ENCODE measurements at places on chromosomes 7 and 10.

- DNase-seq, result no peak
These were observed 271.1 kb downstream of the PLXDC2 start for GRCh38 chr10:20087353-20087752.

- DNase-seq, result no peak
These were observed 73.8 kb downstream of the RBM20 start for GRCh38 chr10:110717781-110718589.

DNA sequence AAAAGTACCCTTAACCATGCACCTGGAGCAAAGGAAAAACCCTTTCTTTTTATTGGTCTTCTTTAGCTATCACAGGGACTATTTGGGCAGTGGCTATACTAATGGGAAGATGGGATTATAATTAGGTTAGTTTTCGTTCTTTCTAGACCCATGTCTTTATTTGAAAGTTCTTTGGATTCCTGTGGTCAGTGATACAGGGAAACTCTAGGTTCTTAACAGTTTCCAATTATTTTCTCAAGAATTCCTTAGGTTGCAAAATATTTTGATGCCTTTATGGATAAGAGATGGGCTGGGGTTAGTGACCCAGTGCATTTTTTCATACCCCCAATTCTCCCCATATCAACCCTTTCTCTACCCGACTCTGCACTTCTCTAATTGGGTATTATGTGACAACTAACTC is 49.0 kb downstream of the ADD3 start:
- DNase-seq, result peak; percentile 81

DNA sequence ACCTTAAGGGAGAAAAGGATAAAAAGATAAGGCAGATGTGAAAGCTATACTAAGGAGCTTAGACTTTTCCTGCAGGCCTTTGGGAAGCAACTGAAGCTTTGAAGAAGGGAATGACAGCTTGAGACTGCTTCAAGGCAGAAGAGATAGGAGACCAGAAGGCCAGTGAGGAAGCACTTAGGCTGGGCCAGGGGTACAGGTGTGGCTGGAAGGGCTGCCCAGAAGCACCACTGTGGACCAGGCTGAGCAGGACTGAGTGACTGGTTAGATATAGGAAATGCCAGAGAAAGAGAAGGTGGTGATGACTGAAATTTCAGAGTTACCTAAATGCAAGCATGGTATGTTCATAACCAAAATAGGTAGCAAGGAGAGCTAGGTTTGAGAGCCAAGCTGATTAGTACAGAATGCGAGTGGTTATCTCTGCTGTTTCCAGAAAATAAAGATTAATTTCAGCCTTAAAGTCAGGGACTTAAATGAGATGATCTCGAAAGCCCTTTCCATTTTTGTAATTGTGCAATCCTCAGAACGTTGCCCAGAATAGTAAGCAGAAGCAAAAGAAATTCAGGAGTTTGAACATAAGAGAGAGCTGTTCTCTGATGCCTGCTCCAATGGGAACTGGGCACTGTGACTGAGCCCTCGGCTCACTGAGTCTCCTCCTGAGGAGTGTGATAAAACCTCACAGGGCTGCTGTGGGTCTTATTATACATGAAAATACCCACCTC is 54.9 kb downstream of the MET start:
- DNase-seq, result no peak

GRCh38 chr10:120456626-120457430 is at the start of gene PLPP4:
Gene PLPP4, plus strand, starts transcription at chr10:120457227. Its CDS starts 79 bp downstream, at chr10:120457306.
- peak; percentile 58 for DNase-seq

- DNase-seq, result no peak
These were observed 715.1 kb downstream of the TYW1 start for GRCh38 chr7:67711706-67712105.

GRCh38 chr7:139594911-139595476 is 71.5 kb downstream of the CLEC2L start:
- DNase-seq, result peak; percentile 61

- DNase-seq, result no peak
These were observed 20.5 kb upstream of the ASB15 start for GRCh38 chr7:123581162-123581459.

GRCh38 chr7:111108496-111108895 is 17.6 kb downstream of the LRRN3 start:
- peak; percentile 24 for DNase-seq

DNA sequence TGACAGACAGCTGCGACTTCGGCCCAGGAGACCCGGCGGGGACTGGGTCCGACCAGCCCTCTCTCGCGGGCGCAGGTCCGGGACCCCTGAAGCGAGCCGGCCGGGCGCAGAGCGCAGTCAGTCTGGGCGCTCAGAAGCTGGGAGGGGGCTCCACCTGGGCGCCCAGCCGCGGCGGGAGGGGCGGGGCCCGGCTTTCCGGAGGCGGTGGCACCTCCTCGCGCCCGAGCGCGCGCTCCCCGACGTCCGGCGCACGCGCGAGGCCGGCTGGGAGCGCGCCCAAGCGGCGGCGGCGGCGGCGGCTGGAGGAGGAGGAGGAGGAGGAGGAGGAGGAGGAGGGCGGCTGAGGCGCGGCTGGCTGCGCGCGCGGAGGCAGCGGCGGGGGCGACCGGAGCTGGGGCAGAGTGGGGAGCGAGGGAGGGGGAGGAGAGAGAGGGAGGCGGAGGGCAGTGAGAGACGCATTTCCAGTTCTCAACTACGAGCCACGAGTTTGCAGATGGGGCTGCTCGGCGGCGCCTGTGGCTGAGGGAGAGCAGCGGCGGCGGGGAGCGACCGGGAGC is at the start of gene PALS2:
Gene PALS2, plus strand, starts transcription at position 456 of the 557 bp plus-strand sequence. CDS start 50,216 bp downstream, outside the sequence.
- DNase-seq, result peak; percentile 77

GRCh38 chr7:41762641-41763040 is 59.8 kb upstream of the INHBA start:
- no peak for DNase-seq

DNA sequence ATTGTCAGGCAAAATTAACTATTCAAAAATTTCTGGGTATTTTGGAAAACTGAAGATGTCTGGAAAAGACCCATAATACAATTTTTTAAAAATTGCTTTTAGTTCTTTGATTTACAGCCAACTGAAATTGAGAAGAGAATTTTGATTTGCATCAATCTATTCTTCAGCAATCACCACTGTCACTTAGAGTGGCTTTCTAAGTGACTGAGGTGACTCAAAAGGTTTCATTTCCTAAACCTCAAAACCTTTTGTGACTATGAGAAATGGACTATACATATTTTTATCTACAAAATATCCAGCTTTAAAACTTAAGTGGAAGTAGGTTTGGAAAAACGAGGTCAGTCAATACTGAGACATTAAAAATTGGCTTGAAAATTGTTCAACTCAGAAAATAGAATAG is 60.0 kb downstream of the ENO4 start:
- no peak for DNase-seq

GRCh38 chr7:100799037-100799896 is 28.1 kb downstream of the EPHB4 start:
- DNase-seq, result peak; percentile 63

DNA sequence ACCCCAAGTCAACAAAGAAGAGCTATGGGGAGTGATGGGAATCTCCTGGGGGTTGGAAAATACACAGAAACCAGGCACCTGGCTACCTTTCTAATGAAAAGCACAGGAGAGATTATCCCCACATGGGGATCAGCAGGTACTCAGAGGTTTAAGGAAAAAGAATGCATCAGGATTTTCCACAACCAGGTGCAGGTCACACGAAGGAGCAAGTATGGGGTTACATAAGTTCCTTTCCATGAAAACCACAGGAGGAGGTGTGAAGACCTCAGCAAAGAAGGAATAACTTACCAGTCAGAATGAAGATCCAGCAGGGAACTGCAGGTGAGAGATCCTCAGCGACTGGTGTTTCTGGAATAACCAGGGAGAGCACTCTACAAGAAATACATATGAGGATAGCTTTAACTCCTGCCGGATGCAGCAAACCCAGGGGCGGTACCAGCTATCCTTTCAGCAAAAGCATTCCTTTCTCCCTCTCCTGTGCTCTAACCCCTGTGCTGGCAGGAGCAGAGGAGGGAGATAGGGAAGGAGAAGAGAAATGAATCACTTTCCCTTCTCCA is 116.7 kb upstream of the TMEM106B start:
- peak; percentile 2 for DNase-seq

DNA sequence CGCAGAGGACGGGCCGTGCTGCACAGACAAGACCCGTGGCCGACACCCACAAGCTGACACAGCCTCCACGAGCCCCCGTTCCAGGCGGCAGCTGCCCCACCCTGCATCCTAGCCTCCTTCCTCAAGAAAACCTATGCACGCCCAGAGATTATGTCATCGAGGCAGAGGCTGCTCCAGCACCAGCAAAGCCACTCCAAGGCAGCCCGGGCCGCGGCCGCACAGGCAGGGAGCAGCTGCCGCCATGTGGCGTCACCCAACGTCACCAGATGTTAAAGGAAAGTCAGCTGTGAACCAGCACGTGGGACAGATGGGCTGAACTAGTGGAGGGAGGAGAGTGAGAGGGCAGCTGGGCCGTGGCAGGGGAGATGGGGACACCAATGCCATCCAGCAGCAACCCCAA is 59.8 kb downstream of the STK32C start:
- peak; percentile 8 for DNase-seq

DNA sequence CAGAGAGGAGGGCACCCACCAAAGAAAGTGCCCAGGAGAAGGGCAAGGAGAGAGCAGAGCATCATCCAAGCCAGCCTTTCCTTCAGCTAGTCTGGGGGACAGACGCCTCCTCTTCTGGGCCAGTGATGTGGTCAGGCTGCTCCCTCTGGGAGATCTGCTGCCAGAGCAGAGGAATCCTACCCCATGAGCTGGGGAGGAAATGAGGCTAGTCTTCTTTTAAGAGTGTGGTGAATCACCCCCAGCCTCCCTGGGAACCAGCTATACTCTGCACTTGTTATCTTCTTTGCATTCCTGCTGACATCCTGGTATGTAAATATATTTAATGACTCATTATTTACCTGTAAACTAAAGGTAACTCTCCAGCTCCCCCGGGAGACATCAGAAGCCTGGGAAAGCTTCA is 41.6 kb upstream of the EPHB6 start:
- DNase-seq, result peak; percentile 62

GRCh38 chr7:152330827-152331226 is 105.0 kb downstream of the KMT2C start:
- no peak for DNase-seq

DNA sequence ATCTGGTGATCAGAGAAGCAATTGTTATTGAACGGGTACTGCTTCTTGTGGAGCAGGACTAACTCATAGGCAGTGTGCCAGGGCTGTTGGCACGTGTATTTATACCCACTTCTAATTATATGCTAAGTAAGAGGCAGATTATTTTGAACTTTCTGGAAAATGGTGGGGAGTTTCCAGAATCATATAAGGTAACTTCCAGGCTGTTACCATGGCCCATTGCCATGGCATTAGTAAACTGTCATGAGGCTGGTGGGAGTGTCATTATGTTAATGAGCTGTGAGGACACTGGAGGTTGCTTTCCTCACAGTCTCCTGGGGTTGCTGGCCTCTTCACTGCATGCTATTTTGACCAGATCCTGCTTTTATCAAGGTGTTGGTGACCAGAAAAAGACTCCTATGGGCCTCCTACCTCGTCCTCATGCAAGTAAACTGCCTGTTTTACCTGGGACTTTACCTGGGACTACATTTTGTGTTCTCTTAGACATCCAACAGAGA is 122.6 kb downstream of the KCND2 start:
- DNase-seq, result no peak

GRCh38 chr7:16739863-16740622 is 13.5 kb upstream of the TSPAN13 start:
- peak; percentile 97 for DNase-seq

GRCh38 chr7:26343320-26343832 is 51.7 kb downstream of the SNX10 start:
- no peak for DNase-seq

GRCh38 chr10:109957092-109957797 is 33.9 kb upstream of the XPNPEP1 start:
- no peak for DNase-seq

GRCh38 chr7:128201067-128201689 is 39.9 kb upstream of the LEP start:
- DNase-seq, result no peak

GRCh38 chr7:56124981-56125380 is 8.8 kb upstream of the NUPR2 start:
- DNase-seq, result no peak

GRCh38 chr7:44432381-44432977 is 58.0 kb downstream of the NUDCD3 start:
- DNase-seq, result no peak

DNA sequence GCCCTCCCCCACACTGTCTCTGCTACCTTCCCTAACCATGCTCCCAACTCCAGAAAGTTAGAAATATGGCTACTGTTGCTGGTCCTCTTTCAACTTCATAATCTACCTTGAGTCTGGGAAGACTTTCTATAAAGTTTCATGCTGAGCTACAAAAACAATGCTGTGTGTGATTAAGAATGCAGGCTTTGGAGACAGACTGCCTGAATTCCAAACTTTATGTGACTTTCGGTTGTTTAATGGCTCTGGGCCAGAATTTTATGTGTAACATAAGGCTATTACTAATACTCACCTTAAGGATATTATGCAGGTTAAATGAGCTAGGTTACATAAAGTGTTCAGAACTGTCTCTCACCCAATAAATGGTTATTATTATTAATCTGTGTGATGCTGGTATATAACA is 19.1 kb downstream of the BET1 start:
- DNase-seq, result peak; percentile 13

DNA sequence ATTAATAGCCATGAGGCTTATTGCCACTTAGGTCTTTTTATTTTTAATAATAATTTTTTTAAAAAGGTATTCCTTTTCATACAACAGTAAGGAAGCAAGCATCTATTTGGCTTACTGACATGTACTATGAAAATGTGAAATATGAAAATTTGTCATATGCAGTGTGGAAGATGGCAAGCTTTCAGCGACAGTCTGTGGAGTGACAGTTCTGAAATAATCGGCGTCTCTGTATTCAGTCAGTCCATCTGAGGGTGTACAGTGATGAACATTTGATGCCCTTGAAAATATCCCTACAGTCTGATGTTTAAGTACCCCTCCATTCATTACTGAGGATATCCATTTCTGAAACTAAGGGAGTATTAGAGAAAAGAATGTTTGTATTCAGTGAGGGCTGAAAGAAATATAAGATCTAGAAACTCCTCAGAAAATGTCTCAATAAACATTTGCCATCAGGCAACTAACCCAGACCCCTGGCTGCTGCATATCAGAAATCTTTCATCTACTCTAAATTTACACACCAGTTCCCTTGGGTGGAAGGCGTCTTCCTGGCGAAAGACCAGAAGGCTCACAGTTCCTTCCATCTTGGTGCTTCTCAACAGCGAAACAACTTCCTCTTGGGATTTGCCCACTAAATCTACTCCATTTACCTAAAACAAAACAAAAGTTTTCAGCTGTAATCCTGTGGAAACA is 440.6 kb downstream of the PARD3 start:
- no peak for DNase-seq

- peak; percentile 16 for DNase-seq
These were observed 80.1 kb upstream of the LRRC17 start for GRCh38 chr7:102832674-102833073.

DNA sequence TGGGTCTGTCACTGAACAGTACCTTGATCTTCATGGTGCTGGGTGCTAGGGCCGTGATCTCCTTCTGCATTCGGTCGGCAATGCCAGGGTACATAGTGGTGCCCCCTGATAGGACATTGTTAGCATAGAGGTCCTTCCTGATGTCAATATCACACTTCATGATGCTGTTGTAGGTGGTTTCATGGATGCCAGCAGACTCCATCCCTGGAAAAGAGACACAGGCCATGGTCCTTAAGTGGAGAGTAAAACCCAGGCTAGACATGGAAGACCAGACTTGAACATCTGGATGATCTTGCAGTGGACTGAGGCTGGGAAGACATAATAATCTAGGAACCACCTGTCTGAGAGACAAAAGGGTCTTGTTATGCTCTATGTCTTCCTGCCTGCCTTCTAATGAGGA is 14.5 kb downstream of the ACTA2 start:
- no peak for DNase-seq

GRCh38 chr10:79382491-79382941 is 35.2 kb downstream of the PPIF start:
- no peak for DNase-seq

All from fibroblast of skin of abdomen (primary cell).